ENCODE measurements at places on chromosomes 12 and 14.

GRCh38 chr12:96242597-96242996 is 48.4 kb downstream of the ELK3 start:
- DNase-seq, result no peak

DNA sequence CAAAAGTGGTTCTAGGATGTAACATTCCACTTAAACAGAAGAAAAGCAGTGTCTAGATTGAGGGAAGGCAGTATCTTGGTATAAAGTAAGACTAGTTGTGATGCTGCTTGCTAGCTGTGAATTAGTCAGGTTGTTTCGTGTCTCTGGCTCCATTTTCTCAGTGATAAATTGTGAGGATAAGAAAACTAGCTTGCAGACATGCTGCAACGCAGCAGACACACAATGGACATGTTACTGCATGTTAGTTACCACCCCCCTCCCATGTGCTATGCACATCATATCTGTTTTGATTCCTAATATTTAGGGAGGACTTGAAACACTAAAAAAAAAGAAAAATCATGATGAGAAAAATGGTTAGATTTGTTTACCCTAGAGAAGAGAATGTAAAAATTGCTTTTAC is 2.9 kb downstream of the CCNK start:
- no peak for DNase-seq

DNA sequence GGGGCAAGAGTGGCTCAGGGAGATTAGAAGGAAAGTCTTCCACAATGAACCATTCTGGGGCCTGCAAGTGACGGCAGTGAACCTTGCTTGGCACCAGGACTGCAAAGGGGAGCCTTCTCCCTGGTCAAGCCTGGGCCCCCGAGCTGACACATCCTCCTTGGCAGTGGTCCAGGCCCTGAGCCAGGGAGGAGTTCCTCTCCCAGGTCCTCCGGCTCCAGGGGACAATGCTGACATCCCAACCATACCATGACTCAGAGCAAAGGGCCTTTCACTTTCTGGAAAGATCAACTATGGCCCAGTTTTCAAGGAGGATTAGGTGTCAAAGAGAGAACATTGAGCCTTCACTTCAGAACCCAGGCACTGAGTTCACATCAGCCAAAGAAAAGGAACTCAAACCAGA is 756.5 kb upstream of the TBX3 start:
- peak; percentile 80 for DNase-seq

- DNase-seq, result no peak
Observed at GRCh38 chr14:70904373-70904772, 2.9 kb upstream of the PCNX1 start.

DNA sequence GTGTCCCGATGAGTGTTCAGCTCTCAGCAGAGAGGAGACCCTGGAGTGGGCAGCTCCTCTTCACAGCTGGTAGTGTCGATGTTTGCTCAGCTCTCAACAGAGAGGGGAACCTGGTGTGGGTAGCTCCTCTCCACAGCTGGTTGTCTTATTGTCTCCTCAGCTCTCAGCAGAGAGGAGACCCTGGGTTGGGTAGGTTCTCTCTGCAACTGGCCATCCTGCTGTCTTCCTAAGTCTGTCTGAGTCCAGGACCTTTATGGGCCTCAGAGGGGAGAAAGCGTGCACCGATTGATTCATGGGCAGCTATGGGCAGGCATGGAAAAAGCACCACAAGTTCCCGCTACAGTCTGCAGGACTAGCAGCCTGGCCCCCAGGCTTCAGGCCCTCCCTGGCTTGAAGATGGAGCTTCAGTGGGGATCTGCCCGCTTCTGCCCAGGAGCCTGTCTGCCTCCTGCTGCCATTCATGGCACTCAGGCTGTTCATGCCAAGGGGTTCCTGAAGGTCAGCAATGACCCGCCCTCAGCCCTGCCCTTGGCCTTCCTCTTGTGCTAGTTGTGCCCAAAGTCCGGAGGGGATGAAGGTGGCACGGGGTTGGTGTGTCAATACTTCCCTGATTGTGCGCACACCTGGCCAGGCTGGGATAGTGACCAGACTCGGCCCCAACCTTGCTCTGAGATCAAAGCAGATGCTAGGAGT is 224.2 kb downstream of the KCNC2 start:
- no peak for DNase-seq

DNA sequence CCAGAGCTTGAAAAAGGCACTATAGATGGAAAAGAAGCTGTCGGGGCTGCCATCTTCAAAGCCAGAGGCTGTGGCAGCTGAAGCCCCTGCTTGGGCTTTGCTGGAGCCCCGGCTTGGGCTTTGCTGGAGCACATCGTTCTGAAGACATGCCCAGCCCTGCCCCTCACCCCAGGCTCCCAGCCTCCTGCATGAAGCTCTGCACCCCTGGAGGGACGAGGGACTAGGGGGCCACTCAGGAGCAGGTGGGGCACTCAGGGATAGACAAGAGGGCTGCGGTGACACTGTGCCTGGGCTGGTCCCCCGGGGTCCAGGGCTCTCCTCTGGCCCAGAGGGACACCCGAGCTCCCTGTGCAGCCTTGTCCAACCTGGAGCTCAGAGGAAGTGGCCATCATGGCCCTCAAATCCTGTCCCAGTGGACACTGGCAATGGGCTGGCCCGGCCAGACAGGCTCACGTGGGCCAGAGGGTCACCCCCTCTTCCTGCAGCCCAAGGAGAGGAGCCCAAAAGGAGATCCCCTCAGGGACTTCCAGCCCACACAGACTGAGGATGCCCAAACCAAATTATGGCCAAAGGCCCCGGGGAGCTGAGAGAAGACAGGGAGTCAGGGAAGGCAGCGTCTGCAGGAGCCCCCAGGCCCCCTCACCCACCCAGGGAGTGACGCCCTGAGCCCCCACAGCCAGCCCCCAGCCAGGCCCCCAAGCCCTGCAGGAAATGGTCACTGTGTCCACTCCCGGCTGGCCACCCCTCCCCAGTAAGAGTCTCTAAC is 23.1 kb upstream of the C14orf180 start:
- no peak for DNase-seq

DNA sequence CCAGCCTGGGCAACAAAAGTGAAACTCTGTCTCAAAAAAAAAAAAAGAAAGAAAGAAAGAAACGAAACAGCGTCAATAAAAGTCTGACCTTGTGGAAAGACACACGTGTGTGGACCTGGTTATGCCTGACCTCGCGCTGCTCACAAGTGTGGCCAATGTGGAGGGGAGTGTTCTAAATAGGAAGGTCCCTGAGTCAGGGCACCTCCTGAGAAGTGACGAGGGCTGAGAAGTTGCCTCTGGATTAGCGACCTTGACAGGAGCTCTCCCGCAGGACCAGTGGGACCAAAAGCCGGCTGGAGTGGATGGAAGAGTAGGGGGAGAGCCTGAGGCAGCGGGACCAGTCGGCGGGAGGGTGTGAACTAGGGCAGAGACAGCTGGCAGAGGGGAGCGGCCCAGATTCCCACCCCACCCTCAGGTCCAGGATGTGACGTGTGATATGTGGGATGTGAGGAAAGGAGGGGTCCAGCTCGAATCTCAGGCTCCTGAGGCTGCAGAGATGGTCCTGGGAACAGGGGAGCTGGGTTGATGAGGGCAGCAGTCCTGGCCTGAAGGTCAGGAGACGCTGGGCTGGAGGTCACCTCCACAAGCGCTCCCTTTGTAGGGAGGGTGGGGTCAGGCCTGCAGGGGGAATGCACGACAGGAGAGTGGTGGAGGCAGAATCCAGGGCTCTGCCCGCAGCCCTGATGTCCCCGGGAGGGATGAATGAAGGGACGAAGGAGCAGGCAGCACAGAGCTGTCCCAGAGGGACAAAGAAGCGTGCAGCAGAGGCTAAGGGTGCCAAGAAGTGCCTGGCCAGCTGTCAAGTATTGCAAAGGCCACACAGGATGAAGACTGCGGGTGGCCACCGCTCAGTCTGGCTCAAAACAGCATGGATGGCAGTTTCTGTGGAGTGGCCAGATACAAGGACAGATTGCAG is 24.8 kb upstream of the GPR68 start:
- DNase-seq, result no peak

DNA sequence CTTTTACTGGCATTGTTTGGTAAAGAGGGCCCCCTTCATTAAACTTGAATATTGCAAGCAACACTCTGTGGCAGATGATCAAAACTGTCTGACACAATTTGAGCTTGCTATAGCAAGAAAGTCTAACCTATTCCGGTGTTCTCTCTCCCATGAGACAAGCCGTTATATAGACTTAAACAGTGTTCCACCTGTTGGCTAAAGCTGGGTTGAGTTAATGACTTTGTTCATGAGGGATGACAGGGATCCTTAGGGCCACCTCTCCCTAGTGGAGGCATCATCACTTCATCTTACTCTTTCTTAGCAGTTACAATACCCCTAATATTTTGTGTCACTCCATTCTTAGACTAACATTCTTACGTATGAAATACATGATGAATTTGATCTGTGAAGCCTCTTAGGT is 3.8 kb downstream of the EIF5 start:
- no peak for DNase-seq

DNA sequence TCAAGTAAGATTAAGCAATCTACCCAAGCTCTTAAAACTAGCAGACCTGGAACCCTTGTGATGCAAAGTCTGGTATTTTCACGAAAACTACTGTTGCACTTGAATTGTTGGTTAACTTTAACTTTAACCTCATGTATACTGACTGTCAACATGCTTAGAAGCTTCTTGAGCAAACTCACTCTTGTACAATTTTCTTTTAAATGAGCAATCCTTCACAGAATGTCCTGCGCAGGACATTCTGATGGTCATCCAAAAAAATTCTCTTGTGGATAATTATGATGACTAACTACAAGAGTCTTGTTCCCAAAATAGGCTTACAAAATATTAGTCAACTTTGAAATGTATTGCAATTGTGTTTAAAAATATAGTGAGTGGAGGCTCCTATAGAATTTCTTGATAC is 54.0 kb upstream of the PDE3A start:
- DNase-seq, result no peak

- DNase-seq, result no peak
Observed at GRCh38 chr12:52969166-52969795, 20.4 kb downstream of the KRT18 start.

DNA sequence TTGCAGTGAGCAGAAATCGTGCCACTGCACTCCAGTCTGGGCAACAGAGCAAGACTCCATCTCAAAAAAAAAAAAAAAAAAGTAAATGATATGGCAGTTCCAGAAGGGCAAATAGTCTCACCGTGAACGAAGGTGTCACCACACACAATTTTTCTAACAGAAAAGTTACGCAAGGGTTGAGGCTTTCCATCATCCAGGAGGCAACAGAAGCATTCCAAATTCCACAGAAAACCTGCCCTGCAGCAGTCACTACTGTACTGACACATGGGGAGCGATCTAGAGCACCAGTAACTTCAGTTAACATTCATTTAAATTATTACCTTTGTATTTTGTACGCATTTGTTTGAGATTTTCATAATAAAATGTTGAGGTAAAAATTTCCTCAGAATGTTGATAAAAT is 24.8 kb downstream of the TMCC3 start:
- DNase-seq, result no peak

GRCh38 chr14:103562429-103563225 is at the start of the genes BAG5 and COA8:
Gene BAG5 (minus strand): TSS chr14:103562657. CDS start chr14:103561164, 1,493 bp downstream.
Gene COA8 (plus strand): TSS chr14:103562960. CDS start chr14:103563002, 42 bp downstream.
- peak; percentile 91 for DNase-seq

GRCh38 chr12:14260011-14260993 is 105.2 kb upstream of the ATF7IP start:
- no peak for DNase-seq

- peak; percentile 15 for DNase-seq
Observed at GRCh38 chr14:37122288-37122687, 50.1 kb downstream of the SLC25A21 start.

GRCh38 chr14:32009221-32009975 is 67.7 kb upstream of the ARHGAP5 start:
- no peak for DNase-seq

DNA sequence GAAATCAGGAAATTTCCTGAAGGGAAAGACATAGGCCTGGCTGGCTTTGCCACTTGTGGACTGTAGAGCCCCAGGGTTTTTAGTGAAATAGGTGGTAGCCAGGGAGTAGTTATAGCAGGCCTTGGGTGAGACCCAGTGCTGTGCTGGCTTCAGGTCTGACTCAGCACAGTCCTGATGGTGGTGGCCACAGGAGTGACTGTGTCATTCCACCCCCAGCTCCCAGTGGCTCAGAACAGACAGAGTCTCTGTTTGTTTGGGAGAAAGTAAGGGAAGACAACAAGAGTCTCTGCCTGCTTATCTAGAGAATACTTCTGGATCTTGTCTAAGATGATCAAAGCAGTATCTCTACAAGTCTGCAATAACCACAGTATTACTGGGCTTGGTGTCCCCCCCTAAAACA is 27.5 kb upstream of the OR6J1 start:
- no peak for DNase-seq

GRCh38 chr12:92432724-92433441 is 269.9 kb upstream of the PLEKHG7 start:
- no peak for DNase-seq

DNA sequence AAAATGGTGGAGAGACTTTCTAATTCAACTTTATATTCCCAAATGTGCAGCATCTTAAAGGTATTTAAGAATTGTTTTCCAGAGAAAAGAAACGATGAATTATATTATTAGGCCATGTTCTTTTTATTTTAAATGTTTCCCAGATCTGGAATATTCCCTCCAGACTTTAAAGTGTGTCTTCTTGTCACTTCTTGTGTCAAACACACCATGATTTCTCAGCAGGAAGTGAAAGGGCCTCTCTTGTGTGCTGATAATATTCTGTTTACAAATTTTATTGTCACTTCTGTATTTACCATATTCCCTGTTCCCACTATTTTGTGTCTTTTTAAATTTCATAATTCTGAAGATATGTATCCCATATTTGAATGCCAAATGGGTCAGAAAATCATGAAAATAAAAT is 455.0 kb upstream of the FLRT2 start:
- no peak for DNase-seq

- peak; percentile 89 for DNase-seq
Observed at GRCh38 chr14:23286020-23286901, at the start of gene HOMEZ. Gene HOMEZ (minus strand): TSS chr14:23286132. CDS start chr14:23285952, 180 bp downstream.

DNA sequence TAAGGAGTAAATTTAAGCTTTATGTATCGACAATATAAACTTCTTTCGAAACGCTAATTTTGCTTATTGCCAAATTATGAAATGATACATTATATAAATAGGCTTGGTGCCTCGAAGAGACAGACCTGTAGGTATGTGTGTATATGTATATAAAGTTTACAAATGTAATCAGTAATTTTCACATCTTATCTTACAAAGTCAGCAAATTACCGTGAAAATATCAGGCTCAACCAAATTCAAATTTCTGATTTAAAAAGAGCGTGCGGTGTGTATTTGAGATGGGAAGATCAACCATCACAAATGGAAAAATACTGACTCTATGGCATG is 605 bp downstream of the ZCRB1 start:
- no peak for DNase-seq

- DNase-seq, result no peak
Observed at GRCh38 chr14:100604709-100605108, 17.5 kb upstream of the BEGAIN start.

DNA sequence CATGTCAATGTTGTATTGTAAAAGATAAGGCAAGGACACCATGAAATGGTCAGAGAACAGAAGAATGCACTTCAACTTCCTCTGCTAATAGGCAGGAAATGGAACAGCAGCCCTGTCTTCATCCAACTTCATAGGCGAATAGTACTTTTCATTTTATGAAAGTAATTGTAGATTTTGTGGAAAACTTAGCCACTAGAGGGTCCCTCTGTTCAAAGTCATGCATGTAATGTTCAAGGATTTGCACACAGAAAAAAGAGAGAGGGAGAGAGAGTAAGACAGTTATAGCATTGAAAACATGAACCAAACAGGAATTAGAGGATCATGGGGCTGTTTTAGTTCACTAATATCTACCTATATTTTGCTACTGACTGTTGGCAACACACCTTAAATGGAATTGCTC is 172.2 kb downstream of the FLRT2 start:
- no peak for DNase-seq

All from H54 (cell line).